Activated CD8-positive, alpha-beta memory T cell treated with anti-CD3 and anti-CD28 coated beads for 36 hours (primary cell): ENCODE measurements at places on chromosomes 3 and 15. TPM values are rescaled to one million over a fixed set of nuclear protein-coding genes. Genes with fewer than 3 reads are reported as not detected.

DGKG gene
- total RNA-seq, result 0.67 TPM

SLC27A2 gene
- total RNA-seq, result 29.2 TPM

SAXO2 gene
- total RNA-seq, result 1.3 TPM

TIPIN gene
- total RNA-seq, result 58.9 TPM
